Naive thymus-derived CD4-positive, alpha-beta T cell (primary cell): ENCODE measurements at places on chromosomes 2 and 18. TPM values are rescaled to one million over a fixed set of nuclear protein-coding genes. Genes with fewer than 3 reads are reported as not detected.

GRCh38 chr2:8312221-8312620, 369.6 kb upstream of the ID2 start:
- no peaks in the 10 kb centered on the region for H3K36me3 ChIP-seq
- DNase-seq, result no peak
- no peak overlapping the region for H3K27ac ChIP-seq
- no peak overlapping the region for H3K4me3 ChIP-seq
- H3K27me3 ChIP-seq, result no peaks in the 10 kb centered on the region
- peaks cover 6% of the 10 kb centered on the region for H3K4me1 ChIP-seq

DNA sequence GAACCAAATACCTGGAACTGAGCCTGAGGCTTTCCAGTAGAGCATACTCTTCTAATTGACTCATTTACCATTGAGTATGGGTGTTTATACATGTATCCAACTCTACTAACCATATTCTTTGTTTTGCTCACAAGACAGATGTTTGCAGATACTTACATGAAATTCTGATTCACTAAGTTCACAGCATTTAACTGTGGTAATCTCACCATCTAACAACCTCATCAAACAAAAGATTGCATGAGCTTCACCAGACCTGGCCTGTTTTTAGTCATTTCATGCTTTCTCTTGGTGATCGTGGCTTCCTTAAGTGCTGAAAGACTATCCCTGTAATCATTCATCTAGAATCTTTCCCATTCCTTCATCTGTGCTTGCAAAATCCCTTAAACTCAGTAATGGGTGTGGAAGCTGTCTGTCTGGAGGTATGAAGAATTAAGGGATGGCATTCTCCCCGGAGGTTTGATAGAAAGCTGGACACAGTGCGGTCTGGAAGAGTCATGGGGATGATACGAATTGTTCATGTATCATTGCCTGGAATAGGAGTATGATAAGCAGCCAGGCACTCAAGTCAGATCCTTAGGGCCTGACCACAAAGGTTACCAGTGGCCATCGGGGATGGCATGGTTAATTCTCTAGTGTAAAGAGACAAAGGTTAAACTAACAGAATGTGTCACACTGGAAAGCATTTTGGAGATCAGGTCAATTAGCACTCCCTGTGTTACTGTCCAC, 42.0 kb upstream of the IL1R1 start:
- no peaks in the 10 kb centered on the region for H3K4me1 ChIP-seq
- H3K27ac ChIP-seq, result no peak overlapping the region
- H3K4me3 ChIP-seq, result no peak overlapping the region

Gene PAPOLG
- 20.4 TPM for polyA plus RNA-seq

Gene SLC4A3
- polyA plus RNA-seq, result not detected

Gene ERBB4
- polyA plus RNA-seq, result not detected

- H3K4me3 ChIP-seq, result no peak overlapping the region
- no peak overlapping the region for H3K27ac ChIP-seq
- H3K4me1 ChIP-seq, result no peaks in the 10 kb centered on the region
- H3K27me3 ChIP-seq, result peaks cover 1% of the 10 kb centered on the region
Observed at GRCh38 chr2:165627470-165627869, 158.0 kb downstream of the CSRNP3 start.

GRCh38 chr2:82355622-82356021, 2051.1 kb upstream of the LRRTM1 start:
- no peaks in the 10 kb centered on the region for H3K4me1 ChIP-seq
- no peak for DNase-seq
- H3K27ac ChIP-seq, result no peak overlapping the region
- no peaks in the 10 kb centered on the region for H3K36me3 ChIP-seq
- no peaks in the 10 kb centered on the region for H3K27me3 ChIP-seq

Gene TLX2
- polyA plus RNA-seq, result not detected

Gene HADHB
- polyA plus RNA-seq, result 112 TPM
